Retina (tissue), 1 donor: ENCODE measurements at places on chromosomes 2 and 18.

GRCh38 chr2:150663143-150663542 lies 175.7 kb upstream of the RND3 start:
- no peak for DNase-seq

- no peak for DNase-seq
Observed at GRCh38 chr2:15935189-15935588, 5.2 kb upstream of the MYCN start.

DNA sequence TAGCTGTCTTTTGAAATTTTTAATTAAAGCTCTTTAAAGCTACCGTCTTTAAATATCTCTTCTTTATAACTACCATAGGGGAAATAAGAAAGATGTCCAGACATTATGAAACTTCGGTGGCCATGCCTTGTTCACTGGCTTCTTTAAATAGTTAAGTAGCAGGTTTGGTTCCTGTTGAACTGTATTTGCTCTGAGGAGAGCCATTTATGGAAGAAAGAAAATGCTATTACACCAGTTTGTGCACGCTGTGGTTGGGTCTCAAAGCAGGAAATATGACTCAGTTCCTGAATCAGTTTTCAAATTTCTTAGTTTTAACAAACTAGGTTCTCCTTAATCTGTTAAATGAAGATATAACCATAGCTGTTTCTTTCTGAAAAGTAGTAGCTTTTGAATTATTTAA lies 12.2 kb downstream of the ARPC2 start:
- DNase-seq: no peak

DNA sequence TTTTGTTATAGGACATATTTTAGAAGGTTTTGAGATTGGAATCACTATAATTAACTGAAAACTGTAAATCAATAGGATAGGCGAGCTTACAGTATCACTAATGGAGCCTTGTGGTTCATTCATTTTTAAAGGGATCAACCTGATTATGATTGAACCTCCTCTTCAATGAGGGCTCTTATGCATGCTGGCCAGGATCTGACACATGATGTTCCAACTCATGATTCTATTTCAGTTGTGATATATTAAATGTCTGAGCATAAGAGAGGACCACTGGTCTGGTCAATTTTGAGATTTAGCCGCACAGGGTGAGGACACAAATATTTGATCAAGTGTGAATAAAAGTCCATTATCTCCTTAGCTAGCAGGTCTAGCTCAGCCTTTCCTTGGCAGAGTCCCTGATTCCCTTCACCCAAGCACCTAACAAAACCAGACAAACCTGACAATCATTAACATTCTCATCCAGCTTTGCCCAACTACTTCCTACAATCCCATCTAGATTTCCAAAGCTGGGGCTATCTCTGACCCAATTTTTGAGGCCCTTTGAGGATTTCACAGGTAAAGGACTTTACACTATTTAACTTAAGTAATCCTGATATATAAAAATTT lies 6.9 kb upstream of the MAP4K4 start:
- DNase-seq: no peak

GRCh38 chr2:147663962-147664361 lies 180.9 kb upstream of the ACVR2A start:
- DNase-seq: no peak

DNA sequence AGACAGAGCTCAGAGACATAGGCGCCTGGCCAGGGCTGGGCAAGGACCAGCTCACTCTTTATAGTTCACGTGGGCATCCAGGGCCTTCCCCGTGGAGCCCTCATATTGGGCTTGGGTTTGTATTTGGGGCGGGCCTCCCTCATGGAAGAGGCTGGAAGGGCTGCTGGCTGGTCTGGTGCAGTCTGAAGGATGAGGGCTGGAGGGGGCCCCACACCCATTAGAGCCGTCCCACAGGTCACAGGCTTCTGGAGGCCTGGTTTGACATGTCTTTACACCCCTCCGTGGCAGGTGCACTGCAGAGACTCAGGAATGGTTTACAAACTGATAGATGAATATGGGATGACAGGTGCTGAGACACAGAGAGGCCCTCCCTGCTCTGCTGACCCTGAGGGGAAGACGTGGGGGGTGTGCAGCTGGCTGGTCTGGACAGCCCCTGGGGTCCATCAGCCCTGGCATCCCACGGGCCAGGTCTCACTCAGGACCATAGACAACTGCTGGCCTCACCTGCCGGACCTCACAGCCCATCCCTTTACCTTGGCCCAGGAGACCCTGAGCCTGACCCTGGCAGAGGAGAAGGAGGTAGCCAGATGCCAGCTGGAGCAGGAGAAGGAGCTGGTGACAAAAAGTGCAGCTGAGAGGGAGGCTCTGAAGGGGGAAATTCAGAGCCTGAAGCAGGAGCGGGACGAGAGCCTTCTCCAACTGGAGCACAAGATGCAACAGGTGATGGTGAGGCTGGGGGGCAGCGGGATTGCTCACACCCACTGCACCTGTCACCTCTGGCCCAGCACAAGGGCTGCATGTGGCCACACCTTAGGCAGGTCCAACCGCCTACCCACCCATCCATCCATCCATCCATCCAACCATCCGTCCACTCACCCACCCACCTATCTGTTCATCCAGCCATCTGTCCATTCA lies 43.9 kb downstream of the CROCC2 start:
- DNase-seq: no peak

DNA sequence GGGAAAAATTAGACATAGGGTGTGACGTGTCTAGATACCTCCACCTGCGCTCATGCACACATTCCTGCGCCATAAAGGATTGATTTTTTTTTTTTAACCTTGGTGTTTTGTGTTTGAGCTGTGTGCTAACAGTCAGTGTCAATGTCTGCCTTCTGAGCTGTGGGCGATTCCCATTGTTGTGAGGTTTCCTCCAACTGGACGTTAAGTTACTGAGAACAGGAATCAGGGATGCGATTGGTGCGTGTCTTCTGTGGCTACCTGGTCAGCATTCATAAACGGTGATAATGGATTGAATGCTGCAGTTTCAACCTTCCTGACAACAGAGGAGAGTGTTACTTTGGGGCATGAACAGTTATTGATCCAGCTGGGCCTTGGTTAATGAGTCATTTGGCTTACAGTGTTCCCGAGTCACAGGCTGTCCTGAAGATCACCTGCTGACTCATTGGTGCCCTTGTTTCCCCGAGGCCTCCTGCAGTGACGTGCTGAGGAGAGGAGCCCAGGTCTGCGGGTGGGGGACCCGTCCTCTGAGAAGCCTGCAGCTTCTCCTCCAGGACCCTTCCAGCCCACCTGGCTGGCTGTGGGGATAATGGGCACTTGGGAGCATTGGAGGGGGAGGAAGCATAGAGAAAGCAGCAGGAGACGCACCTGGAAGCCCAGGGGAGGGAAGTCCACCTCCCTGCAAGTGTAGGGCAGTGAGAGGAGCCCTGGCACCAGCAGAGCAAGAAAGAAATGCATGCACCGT lies 25.8 kb upstream of the CABYR start:
- no peak for DNase-seq
